ENCODE measurements at places on chromosomes 16 and 17. TPM values are rescaled to one million over a fixed set of nuclear protein-coding genes. Genes with fewer than 3 reads are reported as not detected.

The C17orf100 gene
- total RNA-seq, result 7.7 TPM

The CES5A gene
- not detected for total RNA-seq

The CEMP1 gene
- total RNA-seq, result 1.2 TPM

The AXIN2 gene
- 1.2 TPM for total RNA-seq

The CDRT15L2 gene
- total RNA-seq, result not detected

The CASKIN1 gene
- total RNA-seq, result not detected

The DRC3 gene
- 0.17 TPM for total RNA-seq

The ABCC3 gene
- 0.44 TPM for total RNA-seq

The MINK1 gene
- total RNA-seq, result 108 TPM

The WFDC1 gene
- not detected for total RNA-seq

- H3K27ac ChIP-seq, result no peak overlapping the region
- no peaks in the 10 kb centered on the region for H3K27me3 ChIP-seq
- H3K36me3 ChIP-seq, result no peaks in the 10 kb centered on the region
Observed at GRCh38 chr16:62022688-62023087, 13.6 kb downstream of the CDH8 start.

- H3K4me3 ChIP-seq, result no peak overlapping the region
- H3K27ac ChIP-seq, result no peak overlapping the region
- H3K27me3 ChIP-seq, result no peaks in the 10 kb centered on the region
- no peak for DNase-seq
- H3K4me1 ChIP-seq, result no peaks in the 10 kb centered on the region
Observed at GRCh38 chr17:27768858-27769410, 31.4 kb downstream of the NOS2 start.

- H3K36me3 ChIP-seq, result no peaks in the 10 kb centered on the region
- no peak overlapping the region for H3K27ac ChIP-seq
- no peaks in the 10 kb centered on the region for H3K4me1 ChIP-seq
- no peaks in the 10 kb centered on the region for H3K27me3 ChIP-seq
- no peak for DNase-seq
Observed at GRCh38 chr17:70369391-70369790, 200.1 kb downstream of the KCNJ2 start.

DNA sequence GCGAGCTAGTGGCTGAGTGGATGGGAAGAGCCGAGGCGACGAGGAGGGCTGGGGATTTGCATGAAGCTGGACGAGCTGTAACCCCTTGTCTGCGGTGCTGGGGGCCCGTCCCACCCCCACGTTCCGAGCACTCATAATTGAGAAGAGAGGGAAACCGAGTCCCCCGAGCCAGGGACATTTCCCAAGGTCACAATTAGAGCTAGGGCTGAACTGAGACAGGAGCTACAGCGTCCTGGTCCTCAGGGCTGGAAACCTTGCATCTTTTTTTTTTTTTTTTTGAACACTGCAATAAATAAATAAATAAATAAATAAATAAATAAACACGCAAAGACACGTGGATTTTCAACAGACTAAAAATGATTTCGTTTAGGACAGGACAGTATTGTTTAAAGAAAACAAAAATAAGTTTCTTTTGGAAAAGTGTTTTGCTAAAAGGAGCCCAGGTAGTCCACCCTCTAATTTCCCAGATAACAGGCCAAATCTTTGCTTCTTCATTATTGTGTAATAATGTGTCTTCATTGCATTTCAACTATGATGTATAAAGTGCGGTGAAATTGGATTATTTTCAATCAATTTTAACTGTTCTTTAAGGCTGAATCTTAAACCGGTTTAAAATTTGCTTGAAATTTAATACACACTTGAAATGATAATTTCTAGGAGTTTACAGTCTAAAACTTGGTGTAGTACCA is 992 bp downstream of the GDPD1 start:
- H3K27ac ChIP-seq, result peak overlapping the region; percentile 87
- peaks cover 3% of the 10 kb centered on the region for H3K4me1 ChIP-seq
- no peaks in the 10 kb centered on the region for H3K36me3 ChIP-seq
- no peaks in the 10 kb centered on the region for H3K27me3 ChIP-seq
- no peak for DNase-seq
- H3K4me3 ChIP-seq, result peak overlapping the region; percentile 100

GRCh38 chr16:85605051-85605911 is 7.8 kb upstream of the GSE1 start:
- no peak overlapping the region for H3K27ac ChIP-seq
- no peaks in the 10 kb centered on the region for H3K27me3 ChIP-seq
- no peaks in the 10 kb centered on the region for H3K36me3 ChIP-seq

- no peaks in the 10 kb centered on the region for H3K27me3 ChIP-seq
- peaks cover 4% of the 10 kb centered on the region for H3K36me3 ChIP-seq
- peaks cover 13% of the 10 kb centered on the region for H3K4me1 ChIP-seq
- DNase-seq, result peak; percentile 20
Observed at GRCh38 chr16:29963021-29963743, 1.3 kb downstream of the TMEM219 start.

GRCh38 chr17:52244689-52245088 is 86.2 kb upstream of the CA10 start:
- no peaks in the 10 kb centered on the region for H3K36me3 ChIP-seq
- H3K27ac ChIP-seq, result no peak overlapping the region
- H3K4me3 ChIP-seq, result no peak overlapping the region
- DNase-seq, result no peak

DNA sequence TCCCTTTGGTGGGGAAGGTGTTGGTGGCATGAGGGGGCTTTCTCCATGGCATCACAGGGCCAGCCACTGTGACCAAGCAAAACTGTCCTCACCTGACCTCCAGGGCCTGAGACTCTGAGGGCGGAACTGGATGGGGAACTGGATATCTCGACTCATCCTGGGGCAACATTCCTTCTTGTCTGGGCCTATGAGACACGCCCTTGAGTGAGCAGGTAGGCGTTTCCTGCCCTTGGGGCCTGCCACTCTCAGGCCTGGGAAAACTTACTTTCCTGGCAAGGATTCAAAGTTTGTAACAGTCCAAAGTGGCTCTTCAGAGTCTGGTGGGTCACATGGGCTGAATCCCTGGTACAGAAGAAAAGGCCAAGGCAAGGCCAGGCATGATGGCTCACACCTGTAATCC is 9.6 kb downstream of the MT1X start:
- no peak overlapping the region for H3K4me3 ChIP-seq
- no peaks in the 10 kb centered on the region for H3K27me3 ChIP-seq
- H3K4me1 ChIP-seq, result no peaks in the 10 kb centered on the region
- no peak for DNase-seq
- H3K27ac ChIP-seq, result no peak overlapping the region

GRCh38 chr17:66900126-66901010 is 64.1 kb upstream of the CACNG4 start:
- H3K4me1 ChIP-seq, result no peaks in the 10 kb centered on the region
- no peak overlapping the region for H3K4me3 ChIP-seq
- H3K27ac ChIP-seq, result no peak overlapping the region
- no peaks in the 10 kb centered on the region for H3K36me3 ChIP-seq

DNA sequence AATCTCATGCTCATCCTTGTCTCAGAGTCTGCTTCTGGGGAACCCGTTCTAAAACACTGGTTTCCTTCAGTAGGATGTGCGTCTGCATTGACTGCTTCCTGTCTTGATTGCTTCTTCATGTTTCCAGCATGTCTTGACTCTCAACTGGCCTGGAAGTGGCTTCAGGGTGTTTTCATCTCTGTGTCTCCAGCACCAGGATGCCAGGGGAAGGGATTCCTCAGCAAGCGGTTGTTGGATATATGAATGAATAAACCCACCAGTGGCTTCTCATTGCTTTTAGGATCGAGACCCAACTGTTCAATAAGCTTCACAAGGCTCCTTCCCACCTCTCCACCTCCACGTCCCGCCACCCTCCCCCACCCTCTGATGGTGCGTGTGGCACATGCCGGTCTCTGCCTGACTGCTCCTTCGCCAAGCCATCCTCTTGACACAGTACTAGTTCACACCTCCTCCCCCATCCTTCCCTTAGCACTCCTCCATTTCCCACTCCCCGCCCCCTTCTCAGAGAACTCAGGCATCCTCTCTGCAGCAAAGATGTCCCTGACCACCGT is 14.1 kb upstream of the TNS4 start:
- H3K4me1 ChIP-seq, result peaks cover 46% of the 10 kb centered on the region
- no peak overlapping the region for H3K27ac ChIP-seq
- H3K36me3 ChIP-seq, result no peaks in the 10 kb centered on the region
- no peaks in the 10 kb centered on the region for H3K27me3 ChIP-seq
- peak; percentile 45 for DNase-seq

DNA sequence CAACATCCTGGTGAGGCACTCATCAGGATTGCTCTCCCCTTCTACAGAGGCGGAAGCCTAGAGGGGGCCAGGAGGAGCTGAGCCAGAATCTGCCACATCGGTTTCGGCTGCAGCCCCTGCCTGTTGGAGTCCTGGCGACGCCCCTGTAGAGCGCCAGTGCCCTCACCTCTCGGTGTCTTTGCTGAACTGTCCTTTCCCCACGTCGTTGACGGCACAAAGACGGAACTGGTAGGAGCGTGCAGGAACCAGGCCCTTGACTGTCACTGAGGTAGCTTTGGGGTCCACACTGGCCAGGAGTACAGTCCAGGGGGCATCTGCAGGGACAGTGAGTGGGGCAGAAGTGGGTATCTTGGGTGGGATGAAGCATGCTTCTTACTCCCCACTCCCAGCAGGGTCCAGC is 110.3 kb upstream of the CDC42EP4 start:
- no peak overlapping the region for H3K4me3 ChIP-seq
- no peak for DNase-seq
- H3K36me3 ChIP-seq, result no peaks in the 10 kb centered on the region
- H3K27ac ChIP-seq, result no peak overlapping the region
- H3K4me1 ChIP-seq, result no peaks in the 10 kb centered on the region

- H3K4me1 ChIP-seq, result no peaks in the 10 kb centered on the region
- H3K36me3 ChIP-seq, result no peaks in the 10 kb centered on the region
- no peaks in the 10 kb centered on the region for H3K27me3 ChIP-seq
- H3K27ac ChIP-seq, result no peak overlapping the region
Observed at GRCh38 chr17:65487161-65487560, 74.3 kb downstream of the AXIN2 start.

DNA sequence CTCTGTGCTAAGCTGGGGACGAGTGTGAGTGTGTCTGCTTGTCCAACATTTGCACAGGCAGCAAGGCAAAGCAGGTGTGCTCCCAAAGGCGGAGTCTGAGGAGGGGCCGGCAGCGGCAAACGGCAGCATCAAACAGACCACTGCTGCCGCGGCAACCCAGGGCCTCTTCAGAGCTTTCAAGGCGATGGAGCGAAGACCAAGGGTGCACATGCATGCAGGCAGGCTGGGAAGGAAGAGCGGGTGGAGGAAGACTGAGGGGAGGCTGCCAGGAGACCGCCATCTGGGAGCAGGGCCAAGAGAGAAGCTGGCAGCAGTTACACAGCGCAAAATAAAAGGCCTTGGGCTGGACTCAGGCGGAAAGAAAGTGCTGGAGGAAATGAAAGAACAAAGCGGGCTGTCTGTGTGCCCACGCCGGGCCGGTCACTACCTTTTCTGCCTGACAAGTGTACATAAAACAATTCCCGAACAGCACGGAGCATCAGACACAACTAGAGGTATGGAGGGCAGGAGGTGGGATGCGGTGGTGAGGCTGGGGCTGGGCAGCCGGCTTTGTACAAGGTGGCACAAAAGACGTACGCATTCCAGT is 8.5 kb downstream of the TIMM22 start:
- H3K4me1 ChIP-seq, result no peaks in the 10 kb centered on the region
- peaks cover 84% of the 10 kb centered on the region for H3K36me3 ChIP-seq
- no peak overlapping the region for H3K27ac ChIP-seq
- H3K27me3 ChIP-seq, result no peaks in the 10 kb centered on the region

DNA sequence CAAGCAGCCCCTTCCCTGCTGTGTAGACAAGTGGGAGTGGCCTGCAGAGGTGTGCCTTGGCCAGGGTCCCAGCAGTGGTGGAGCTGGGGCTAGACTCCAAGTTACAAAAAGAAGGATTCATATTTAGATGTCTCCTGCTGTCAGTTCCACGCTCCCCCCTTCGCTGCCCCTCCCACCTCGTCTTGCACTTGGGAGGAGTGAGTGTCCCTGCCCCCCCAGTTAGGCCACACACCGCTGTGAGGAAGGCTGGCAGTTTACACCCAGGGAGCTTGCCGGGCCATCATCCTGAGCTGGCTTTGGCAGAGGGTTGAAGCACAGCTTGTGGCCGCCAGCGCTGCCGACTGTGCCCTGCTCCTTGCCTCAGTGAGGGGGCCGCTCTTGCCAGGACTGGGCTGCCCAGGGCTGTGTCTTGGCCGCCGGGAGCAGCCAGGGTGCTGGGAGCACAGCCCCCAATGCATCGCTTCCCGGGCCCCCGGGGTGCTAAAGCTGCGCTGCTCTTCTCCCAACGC is 44.3 kb downstream of the ELAC2 start:
- DNase-seq, result no peak
- no peak overlapping the region for H3K27ac ChIP-seq
- H3K27me3 ChIP-seq, result no peaks in the 10 kb centered on the region
- no peak overlapping the region for H3K4me3 ChIP-seq

GRCh38 chr16:2686912-2687507 is 4.7 kb downstream of the KCTD5 start:
- H3K4me3 ChIP-seq, result peak overlapping the region; percentile 40
- no peaks in the 10 kb centered on the region for H3K27me3 ChIP-seq
- peaks cover 18% of the 10 kb centered on the region for H3K4me1 ChIP-seq
- peak overlapping the region; percentile 72 for H3K27ac ChIP-seq

- no peak overlapping the region for H3K4me3 ChIP-seq
- H3K4me1 ChIP-seq, result no peaks in the 10 kb centered on the region
- no peak overlapping the region for H3K27ac ChIP-seq
- peaks cover 65% of the 10 kb centered on the region for H3K36me3 ChIP-seq
Observed at GRCh38 chr16:56401482-56401881, 23.9 kb downstream of the AMFR start.

DNA sequence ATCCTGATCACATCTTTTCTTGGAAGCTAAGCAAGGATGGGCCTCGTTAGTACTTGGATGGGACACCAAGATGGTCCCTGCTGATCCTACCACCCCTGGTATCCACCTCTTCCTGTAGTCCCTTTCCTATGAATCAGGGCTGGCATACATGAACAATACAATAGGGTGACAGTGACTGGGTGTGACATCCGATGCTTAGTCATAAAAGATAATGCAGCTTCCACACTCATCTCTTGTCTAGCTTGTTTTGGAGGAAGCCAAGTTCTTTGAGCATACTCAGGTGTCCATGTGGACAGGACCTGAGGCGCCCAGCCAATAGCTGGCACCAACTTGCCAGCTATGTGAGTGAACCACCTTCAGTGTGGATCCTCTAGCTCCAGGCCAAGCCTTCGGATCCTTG is 62.5 kb upstream of the NFAT5 start:
- no peak overlapping the region for H3K4me3 ChIP-seq
- H3K27me3 ChIP-seq, result no peaks in the 10 kb centered on the region
- H3K27ac ChIP-seq, result no peak overlapping the region

- no peaks in the 10 kb centered on the region for H3K27me3 ChIP-seq
- H3K4me3 ChIP-seq, result no peak overlapping the region
- H3K4me1 ChIP-seq, result peaks cover 35% of the 10 kb centered on the region
- no peak for DNase-seq
- no peak overlapping the region for H3K27ac ChIP-seq
- peaks cover 2% of the 10 kb centered on the region for H3K36me3 ChIP-seq
Observed at GRCh38 chr16:17308186-17308585, 162.6 kb downstream of the XYLT1 start.

GRCh38 chr17:82300707-82301270 is 16.6 kb downstream of the CD7 start:
- no peaks in the 10 kb centered on the region for H3K36me3 ChIP-seq
- H3K4me3 ChIP-seq, result no peak overlapping the region
- H3K27ac ChIP-seq, result no peak overlapping the region
- peaks cover 72% of the 10 kb centered on the region for H3K4me1 ChIP-seq
- H3K27me3 ChIP-seq, result no peaks in the 10 kb centered on the region
- peak; percentile 79 for DNase-seq
